ENCODE measurements at places on chromosomes 2 and 18. TPM values are rescaled to one million over a fixed set of nuclear protein-coding genes. Genes with fewer than 3 reads are reported as not detected.

RGPD3 gene
- 0.48 TPM for total RNA-seq

DSC2 gene
- not detected for total RNA-seq

TNFRSF11A gene
- 15.8 TPM for total RNA-seq

CNGA3 gene
- total RNA-seq: not detected

RPRM gene
- total RNA-seq: not detected

DCDC2C gene
- total RNA-seq: not detected

ELOA2 gene
- not detected for total RNA-seq

CPS1 gene
- 3.7 TPM for total RNA-seq

CFC1 gene
- not detected for total RNA-seq

FHL2 gene
- 3.0 TPM for total RNA-seq

CHST9 gene
- not detected for total RNA-seq

NOP58 gene
- total RNA-seq: 165 TPM

CREG2 gene
- not detected for total RNA-seq

ASB18 gene
- total RNA-seq: not detected
